ENCODE measurements at places on chromosomes 1 and 21. TPM values are rescaled to one million over a fixed set of nuclear protein-coding genes. Genes with fewer than 3 reads are reported as not detected.
A peak's percentile ranks its signal among the peaks of the same experiment; 100 is the strongest.

Gene CD53
- total RNA-seq = 65.2 TPM

GRCh38 chr1:79188337-79188736 lies 181.8 kb upstream of the ADGRL4 start:
- H3K27ac ChIP-seq = no peak overlapping the region
- H3K36me3 ChIP-seq = no peaks in the 10 kb centered on the region
- H3K4me3 ChIP-seq = no peak overlapping the region
- no peaks in the 10 kb centered on the region for H3K27me3 ChIP-seq
- no peaks in the 10 kb centered on the region for H3K4me1 ChIP-seq

GRCh38 chr1:183804916-183805841 lies at the start of gene RGL1:
TSS of gene RGL1 (plus strand) at chr1:183805120. CDS start at chr1:183805298, 178 bp downstream.
- H3K4me3 ChIP-seq = peak within 1 kb of the TSS; percentile 63
- no peaks in the 10 kb centered on the region for H3K36me3 ChIP-seq
- peaks cover 45% of the 10 kb centered on the region for H3K4me1 ChIP-seq
- peaks cover 4% of the 10 kb centered on the region for H3K27me3 ChIP-seq
- peak; percentile 46 for DNase-seq

DNA sequence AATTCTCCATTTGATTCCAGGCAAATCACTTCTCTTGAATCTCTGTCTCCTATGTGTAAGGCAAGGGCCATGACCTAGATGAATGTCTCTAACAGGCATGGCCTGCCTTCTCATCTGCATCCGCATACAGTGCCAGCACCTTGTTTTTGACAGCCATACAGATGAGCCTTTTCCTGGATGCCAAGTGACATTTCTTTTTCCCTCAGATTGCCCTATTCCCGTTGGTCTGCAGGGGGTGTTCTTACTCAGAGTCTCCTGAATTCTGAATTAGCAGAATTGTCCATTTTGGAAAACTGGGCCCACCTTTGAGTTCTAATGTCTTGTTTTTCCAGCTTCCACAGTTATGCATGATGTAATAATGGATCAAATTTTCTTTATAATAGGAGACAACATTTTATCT lies 88.0 kb upstream of the ADAR start:
- H3K27me3 ChIP-seq = peaks cover 14% of the 10 kb centered on the region
- no peak overlapping the region for H3K4me3 ChIP-seq
- no peaks in the 10 kb centered on the region for H3K4me1 ChIP-seq
- no peak for DNase-seq

- no peak overlapping the region for H3K27ac ChIP-seq
- H3K4me1 ChIP-seq = peaks cover 34% of the 10 kb centered on the region
- DNase-seq = no peak
- H3K4me3 ChIP-seq = peak overlapping the region; percentile 58
- H3K36me3 ChIP-seq = no peaks in the 10 kb centered on the region
- H3K27me3 ChIP-seq = no peaks in the 10 kb centered on the region
Observed at GRCh38 chr1:237042526-237042891, 525 bp downstream of the RYR2 start.

All from stomach (tissue), 19 donors.